GM23338 (cell line): ENCODE measurements at places on chromosomes 7 and 10.

DNA sequence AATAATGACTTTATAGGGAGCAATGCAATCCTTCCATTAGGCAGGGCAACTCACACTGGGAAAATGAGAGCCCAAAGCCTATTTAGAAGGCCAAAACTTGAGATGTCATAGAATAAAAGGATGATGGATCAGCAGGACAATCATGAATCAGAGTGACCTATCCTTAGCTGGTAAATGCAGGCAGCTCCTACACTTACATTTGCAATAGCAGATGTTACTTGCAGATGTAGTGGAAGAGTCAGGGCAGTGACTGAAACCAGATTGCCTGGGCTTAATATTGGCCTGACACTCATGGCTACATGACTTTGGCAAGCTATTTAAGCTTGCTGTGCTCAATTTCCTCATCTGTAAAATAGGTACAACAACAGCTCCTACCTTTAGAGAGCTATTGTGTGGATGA, 98.7 kb downstream of the PRTFDC1 start:
- DNase-seq: no peak

GRCh38 chr10:21297603-21298383, 227.7 kb downstream of the SKIDA1 start:
- DNase-seq: no peak

DNA sequence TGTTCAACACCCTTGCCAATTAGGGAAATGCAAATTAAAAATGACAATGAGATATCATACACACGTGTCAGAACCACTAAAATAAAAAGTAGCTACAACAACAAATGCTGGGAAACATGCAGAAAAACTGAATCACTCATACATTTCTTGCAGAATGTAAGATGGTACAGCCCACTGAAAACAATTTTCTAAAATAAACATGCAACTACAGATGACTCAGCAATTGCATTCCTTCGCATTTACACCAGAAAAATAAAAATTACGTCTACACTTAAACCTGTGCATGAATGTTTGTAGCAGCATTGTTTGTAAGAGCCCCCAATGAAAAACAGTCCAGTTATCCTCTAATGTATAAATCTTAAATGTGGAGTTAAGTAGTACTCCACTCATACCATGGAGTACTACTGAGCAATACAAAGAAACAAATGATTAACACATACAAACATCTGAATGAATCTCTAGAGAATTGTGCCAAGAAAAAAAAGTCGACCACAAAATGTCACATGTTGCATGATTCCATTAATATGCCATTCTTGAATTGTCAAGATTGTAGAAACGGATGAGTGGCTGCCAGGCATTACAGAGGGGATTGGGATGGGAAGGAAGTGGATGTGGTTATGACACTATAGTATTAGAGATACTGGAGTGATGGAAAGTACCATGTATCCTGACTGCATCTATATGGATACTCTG, 134.6 kb upstream of the NPSR1 start:
- DNase-seq: no peak

GRCh38 chr10:11553773-11554381, 57.6 kb downstream of the USP6NL start:
- DNase-seq: no peak

GRCh38 chr10:28991333-28992270, 297.3 kb upstream of the LYZL1 start:
- DNase-seq: peak; percentile 84

GRCh38 chr7:26787701-26788100, 76.7 kb downstream of the SKAP2 start:
- peak; percentile 12 for DNase-seq

GRCh38 chr10:68156373-68157185, 47.3 kb downstream of the MYPN start:
- DNase-seq: peak; percentile 87

DNA sequence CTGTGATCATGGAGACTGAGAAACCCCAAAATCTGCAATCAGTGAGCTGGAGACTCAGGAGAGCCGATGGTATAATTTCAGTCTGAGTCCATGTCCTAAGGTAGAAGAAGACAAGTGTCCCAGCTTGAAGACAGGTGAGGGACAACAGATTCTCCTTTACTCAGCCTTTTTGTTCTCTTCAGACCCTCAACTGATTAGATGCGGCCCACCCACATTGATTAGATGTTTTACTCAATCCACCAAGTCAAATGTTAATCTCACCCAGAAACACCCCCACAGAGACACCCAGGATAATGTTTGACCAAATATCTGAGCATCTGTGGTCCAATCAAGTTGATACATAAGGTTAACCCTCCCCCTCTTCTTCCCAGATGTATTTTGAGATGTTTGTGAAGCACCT, 131.2 kb downstream of the PFKFB3 start:
- DNase-seq: no peak

DNA sequence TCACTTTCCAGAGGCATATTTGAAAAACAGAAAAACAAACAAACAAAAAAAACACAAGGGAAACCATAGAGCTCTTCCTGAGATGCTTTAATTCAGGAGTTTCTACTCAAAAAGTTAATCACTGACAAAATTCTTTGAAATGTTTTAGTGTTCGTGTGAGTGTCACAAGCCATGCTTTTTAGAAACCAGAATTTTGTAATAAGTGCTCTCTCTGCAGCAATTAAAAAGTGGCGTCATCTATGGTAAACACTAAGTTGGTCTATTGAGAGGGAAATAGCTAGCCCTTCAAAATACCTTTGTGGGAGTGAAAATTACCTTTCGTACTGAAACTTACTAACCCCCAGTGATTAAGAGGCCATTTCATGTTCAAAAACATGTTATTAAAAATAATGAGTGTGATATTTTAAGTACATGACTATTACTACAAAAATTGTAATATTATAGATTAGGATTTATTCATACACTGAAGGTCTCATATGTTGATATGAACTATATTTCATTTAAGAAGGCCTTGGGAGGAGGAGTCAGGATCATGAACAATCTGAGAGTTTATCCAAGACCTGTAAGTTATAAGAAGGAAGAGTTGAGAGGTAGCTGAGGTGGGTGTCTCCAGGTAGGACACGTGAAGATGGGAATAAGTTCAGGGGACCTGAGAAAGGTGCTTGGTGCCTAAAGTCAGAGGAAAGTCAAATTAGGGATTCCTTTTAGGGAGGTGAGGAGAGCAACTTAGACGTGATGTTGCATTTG, 94.6 kb downstream of the PPP1R9A start:
- no peak for DNase-seq

GRCh38 chr7:105826143-105826542, 50.3 kb downstream of the ATXN7L1 start:
- DNase-seq: no peak
